ENCODE measurements at places on chromosomes 4 and X. TPM values are rescaled to one million over a fixed set of nuclear protein-coding genes. Genes with fewer than 3 reads are reported as not detected.

DNA sequence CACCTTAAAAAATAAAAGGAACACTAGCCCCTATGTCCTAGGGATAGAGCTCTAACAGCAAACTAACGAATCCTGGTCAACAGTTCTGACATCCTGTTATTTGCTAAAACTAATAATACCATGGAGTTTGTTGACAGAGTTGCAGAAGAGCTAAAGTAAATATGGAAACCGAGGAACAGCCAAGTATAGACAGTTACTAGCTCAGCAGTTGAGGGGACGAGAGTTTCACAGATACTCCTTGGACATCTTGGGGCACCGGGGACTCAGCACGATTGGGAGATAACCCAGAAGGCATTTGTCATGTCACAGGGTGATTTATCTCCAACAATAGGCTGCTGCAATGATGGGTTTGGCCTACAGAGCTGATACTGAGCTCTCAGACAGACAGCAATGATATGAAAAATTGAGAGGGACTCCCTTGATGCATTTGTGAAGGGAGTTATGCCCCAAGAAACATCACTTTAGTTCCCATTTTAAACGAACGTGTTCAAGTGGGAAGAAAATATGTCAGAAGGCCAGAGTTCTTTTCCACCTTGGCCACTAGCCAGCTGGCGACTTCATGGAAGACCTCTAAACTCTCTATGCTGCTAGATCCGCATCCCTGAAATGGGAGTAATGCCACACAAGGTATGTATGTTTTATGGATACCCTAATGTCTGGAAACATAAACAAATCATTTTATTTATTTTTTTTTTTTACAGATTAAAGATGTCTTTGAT, 48.6 kb downstream of the TSC22D3 start:
- H3K27me3 ChIP-seq = no peaks in the 10 kb centered on the region
- H3K4me1 ChIP-seq = peaks cover 5% of the 10 kb centered on the region
- H3K4me3 ChIP-seq = no peak overlapping the region
- H3K27ac ChIP-seq = no peak overlapping the region

- H3K4me1 ChIP-seq = peaks cover 5% of the 10 kb centered on the region
- no peaks in the 10 kb centered on the region for H3K27me3 ChIP-seq
These were observed 302.9 kb upstream of the GATB start for GRCh38 chr4:152063621-152064240.

AR gene
- total RNA-seq = 14.2 TPM

GRCh38 chr4:182126603-182127002, 116.6 kb upstream of the TENM3 start:
- no peaks in the 10 kb centered on the region for H3K4me1 ChIP-seq
- H3K27me3 ChIP-seq = no peaks in the 10 kb centered on the region
- H3K36me3 ChIP-seq = no peaks in the 10 kb centered on the region
- no peak for DNase-seq
- H3K27ac ChIP-seq = no peak overlapping the region

ZIC3 gene
- not detected for total RNA-seq

DNA sequence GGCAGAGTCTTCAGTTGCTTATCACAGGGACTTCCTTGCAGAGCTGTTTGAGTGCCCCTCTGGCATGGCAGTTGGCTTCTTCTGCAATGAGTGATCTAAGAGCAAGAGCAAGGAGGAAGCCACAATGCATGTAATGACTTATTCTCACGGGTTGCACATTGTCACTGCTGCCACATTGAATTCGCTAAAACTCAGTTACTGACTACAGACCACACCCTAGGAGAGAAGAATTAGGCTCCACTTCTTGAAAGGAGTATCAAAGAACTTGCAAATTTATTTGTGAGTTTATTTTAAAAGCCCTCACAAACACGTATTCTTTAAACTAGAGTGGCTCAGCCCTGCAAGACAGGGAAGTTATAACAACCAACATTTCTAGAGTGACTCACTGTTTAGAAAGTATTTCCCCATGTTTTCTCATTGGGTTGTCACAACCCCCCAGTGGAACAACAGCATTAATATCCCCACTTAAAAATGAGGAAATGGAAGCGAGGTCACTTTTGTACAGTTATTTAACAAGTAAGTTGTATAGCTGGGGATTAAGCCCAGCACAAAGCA, 32.4 kb upstream of the RBPJ start:
- no peak for DNase-seq
- H3K4me1 ChIP-seq = peaks cover 22% of the 10 kb centered on the region
- no peaks in the 10 kb centered on the region for H3K36me3 ChIP-seq

- no peaks in the 10 kb centered on the region for H3K4me1 ChIP-seq
- H3K27me3 ChIP-seq = no peaks in the 10 kb centered on the region
- no peak for DNase-seq
- no peak overlapping the region for H3K27ac ChIP-seq
- no peak overlapping the region for H3K4me3 ChIP-seq
These were observed 863.3 kb downstream of the CENPC start for GRCh38 chr4:66681962-66682361.

DNA sequence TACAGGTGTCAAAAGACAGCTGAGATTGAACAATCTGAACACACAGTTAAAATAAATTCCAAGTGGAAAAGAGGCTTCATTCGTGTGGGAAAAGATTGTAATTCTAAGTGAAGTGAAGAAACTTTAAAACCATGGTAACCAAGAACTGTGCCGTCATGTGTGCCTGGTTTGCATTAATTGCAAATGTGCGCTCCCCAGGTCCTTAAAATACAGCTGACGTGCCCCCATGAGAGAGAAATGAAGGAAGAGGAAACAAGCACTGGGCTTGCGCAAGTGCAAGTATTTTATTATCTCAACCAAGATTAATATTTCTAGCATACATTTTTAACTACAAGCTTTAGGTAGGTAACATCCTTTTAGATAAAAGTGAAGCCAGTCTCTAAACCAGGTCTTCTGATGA, 92.5 kb downstream of the PARM1 start:
- no peak overlapping the region for H3K4me3 ChIP-seq
- no peak overlapping the region for H3K27ac ChIP-seq
- no peaks in the 10 kb centered on the region for H3K4me1 ChIP-seq
- H3K36me3 ChIP-seq = 0 out of 2 replicates have a peak, but pooled peaks cover 2% of the 10 kb centered on the region
- H3K27me3 ChIP-seq = no peaks in the 10 kb centered on the region

- H3K4me3 ChIP-seq = no peak overlapping the region
- no peaks in the 10 kb centered on the region for H3K27me3 ChIP-seq
These were observed 75.6 kb downstream of the MAML3 start for GRCh38 chr4:140078366-140078765.

DNA sequence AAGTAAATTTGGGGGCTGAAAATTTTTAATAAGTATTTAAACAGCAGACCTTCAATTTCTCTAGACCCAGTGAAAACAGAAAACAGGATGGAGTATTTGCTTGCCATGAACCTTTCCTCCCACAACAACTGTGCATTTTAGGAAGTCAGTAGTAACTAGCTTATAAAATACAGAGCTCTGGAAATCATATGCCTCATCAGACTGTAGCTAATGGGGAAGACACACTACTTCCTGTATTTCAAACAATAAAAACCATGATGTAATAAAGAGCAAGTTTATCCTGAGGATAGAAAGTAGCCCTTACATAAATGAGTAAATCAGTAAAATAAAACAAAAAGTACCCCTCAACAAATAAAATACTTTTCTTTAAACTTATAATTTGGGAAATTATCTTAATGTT, 280.1 kb upstream of the ZFP42 start:
- H3K27ac ChIP-seq = no peak overlapping the region
- no peaks in the 10 kb centered on the region for H3K36me3 ChIP-seq
- H3K4me1 ChIP-seq = no peaks in the 10 kb centered on the region
- DNase-seq = no peak
- no peak overlapping the region for H3K4me3 ChIP-seq

- no peak for DNase-seq
- H3K27ac ChIP-seq = no peak overlapping the region
- no peaks in the 10 kb centered on the region for H3K36me3 ChIP-seq
- H3K4me3 ChIP-seq = no peak overlapping the region
These were observed 21.4 kb downstream of the CT47C1 start for GRCh38 chrX:119093991-119094735.

GRCh38 chr4:163930086-163930485, 435.6 kb downstream of the TMA16 start:
- no peak for DNase-seq
- H3K27me3 ChIP-seq = no peaks in the 10 kb centered on the region
- no peak overlapping the region for H3K27ac ChIP-seq
- H3K36me3 ChIP-seq = no peaks in the 10 kb centered on the region
- H3K4me1 ChIP-seq = no peaks in the 10 kb centered on the region

- H3K4me1 ChIP-seq = no peaks in the 10 kb centered on the region
- no peaks in the 10 kb centered on the region for H3K36me3 ChIP-seq
- H3K27me3 ChIP-seq = no peaks in the 10 kb centered on the region
- peak; percentile 9 for DNase-seq
- H3K4me3 ChIP-seq = no peak overlapping the region
These were observed 531.8 kb downstream of the GLUD2 start for GRCh38 chrX:121579016-121579760.

DNA sequence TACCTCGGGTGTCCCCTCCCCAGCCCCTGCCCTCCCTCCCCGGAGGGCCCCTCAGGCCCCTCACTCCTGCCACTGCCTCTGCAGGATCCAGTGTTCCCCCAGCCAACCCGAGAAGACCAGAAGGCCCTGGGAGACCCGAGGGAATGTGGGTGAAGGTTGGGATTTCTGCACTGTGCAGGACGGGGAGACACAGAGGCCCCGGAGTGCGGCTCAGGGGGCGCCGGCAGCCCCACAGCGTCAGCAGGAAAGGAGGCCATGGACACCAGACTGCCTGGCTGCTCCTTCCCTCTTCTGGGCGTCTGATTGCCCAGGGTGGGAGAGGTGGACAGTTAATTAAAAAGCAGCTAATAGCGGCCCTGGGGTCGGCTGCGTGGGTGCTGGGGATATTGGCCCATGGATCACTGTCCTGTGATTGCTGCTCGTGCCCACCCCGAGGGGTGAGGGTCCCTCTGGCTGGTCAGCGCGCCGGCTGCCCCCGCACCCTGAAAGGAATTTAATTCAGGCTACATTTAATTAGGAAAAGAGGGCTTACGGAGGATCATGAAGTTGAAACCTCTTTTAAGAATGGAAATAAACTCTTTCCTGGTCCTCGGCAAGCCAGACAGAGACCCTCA, 57.8 kb upstream of the NKX1-1 start:
- peaks cover 6% of the 10 kb centered on the region for H3K27me3 ChIP-seq
- DNase-seq = no peak
- H3K36me3 ChIP-seq = no peaks in the 10 kb centered on the region
- peaks cover 20% of the 10 kb centered on the region for H3K4me1 ChIP-seq
- H3K4me3 ChIP-seq = no peak overlapping the region
- no peak overlapping the region for H3K27ac ChIP-seq

GRCh38 chr4:77264826-77265225, 107.8 kb downstream of the CCNG2 start:
- H3K4me1 ChIP-seq = no peaks in the 10 kb centered on the region
- no peak for DNase-seq
- no peaks in the 10 kb centered on the region for H3K27me3 ChIP-seq
- H3K36me3 ChIP-seq = no peaks in the 10 kb centered on the region

EDNRA gene
- total RNA-seq = 1.1 TPM

- H3K4me1 ChIP-seq = no peaks in the 10 kb centered on the region
- no peaks in the 10 kb centered on the region for H3K36me3 ChIP-seq
- H3K4me3 ChIP-seq = peak overlapping the region; percentile 35
These were observed 615 bp downstream of the NEXMIF start for GRCh38 chrX:74924449-74925224.

DNA sequence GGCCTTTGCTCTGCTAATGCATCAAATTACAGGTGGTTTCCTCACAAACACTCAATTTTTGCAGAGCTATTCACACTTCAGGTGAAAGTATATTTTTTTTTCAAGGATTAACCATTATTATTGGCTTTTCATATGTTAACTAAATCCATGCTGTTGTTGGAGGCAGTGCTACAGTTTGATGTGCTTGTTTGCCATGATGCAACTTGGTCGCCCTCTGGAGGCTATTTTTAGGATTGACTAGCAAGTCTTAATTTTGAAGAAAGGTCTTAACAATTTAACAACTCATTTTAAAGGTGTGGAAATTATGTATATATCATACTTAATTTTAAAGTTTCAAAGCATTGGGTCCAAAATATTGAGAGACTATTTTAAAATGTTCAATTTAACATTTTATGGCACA, 168.8 kb upstream of the FAM47A start:
- DNase-seq = peak; percentile 51
- H3K27me3 ChIP-seq = no peaks in the 10 kb centered on the region
- no peak overlapping the region for H3K27ac ChIP-seq
- no peaks in the 10 kb centered on the region for H3K4me1 ChIP-seq
- no peaks in the 10 kb centered on the region for H3K36me3 ChIP-seq
- H3K4me3 ChIP-seq = no peak overlapping the region

- no peaks in the 10 kb centered on the region for H3K36me3 ChIP-seq
- H3K27ac ChIP-seq = peak overlapping the region; percentile 89
- peak; percentile 90 for DNase-seq
- H3K4me1 ChIP-seq = peaks cover 33% of the 10 kb centered on the region
- no peaks in the 10 kb centered on the region for H3K27me3 ChIP-seq
- no peak overlapping the region for H3K4me3 ChIP-seq
These were observed 71.8 kb downstream of the CHRDL1 start for GRCh38 chrX:110723844-110724243.

GRCh38 chr4:153808175-153808574, 19.3 kb upstream of the SFRP2 start:
- no peak overlapping the region for H3K27ac ChIP-seq
- H3K36me3 ChIP-seq = no peaks in the 10 kb centered on the region
- no peak for DNase-seq
- no peaks in the 10 kb centered on the region for H3K27me3 ChIP-seq
- no peak overlapping the region for H3K4me3 ChIP-seq

- DNase-seq = no peak
- H3K27me3 ChIP-seq = no peaks in the 10 kb centered on the region
- no peak overlapping the region for H3K27ac ChIP-seq
- H3K4me1 ChIP-seq = no peaks in the 10 kb centered on the region
- no peaks in the 10 kb centered on the region for H3K36me3 ChIP-seq
These were observed 1.4 kb downstream of the SEPSECS start for GRCh38 chr4:25158817-25159216.

DNA sequence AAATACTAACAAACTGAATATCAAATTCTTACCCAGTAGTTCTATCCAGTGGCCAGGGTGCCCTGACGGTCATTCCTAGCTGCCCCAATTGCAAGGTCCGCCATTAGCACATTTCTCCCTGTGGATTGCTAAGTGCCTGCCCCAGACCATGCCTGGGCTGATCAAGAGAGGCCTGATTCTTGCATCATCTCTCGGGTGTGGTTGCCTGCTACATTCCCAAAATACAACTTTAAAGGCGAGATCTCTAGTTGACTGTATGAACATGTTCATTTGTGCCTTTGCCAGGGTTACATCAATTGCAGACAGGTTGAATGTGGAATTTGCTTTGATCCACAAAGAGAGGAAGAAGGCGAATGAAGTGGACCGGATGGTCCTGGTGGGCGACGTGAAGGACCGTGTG, 28.0 kb downstream of the PRPS2 start:
- no peak overlapping the region for H3K4me3 ChIP-seq
- H3K4me1 ChIP-seq = no peaks in the 10 kb centered on the region
- no peak overlapping the region for H3K27ac ChIP-seq
- H3K36me3 ChIP-seq = peaks cover 50% of the 10 kb centered on the region
- H3K27me3 ChIP-seq = no peaks in the 10 kb centered on the region

- H3K27ac ChIP-seq = peak overlapping the region; percentile 22
- no peak for DNase-seq
- H3K4me3 ChIP-seq = peak overlapping the region; percentile 27
- H3K36me3 ChIP-seq = no peaks in the 10 kb centered on the region
These were observed 12.2 kb upstream of the AMOT start for GRCh38 chrX:112852851-112853250.

- H3K27ac ChIP-seq = no peak overlapping the region
- DNase-seq = no peak
- no peak overlapping the region for H3K4me3 ChIP-seq
- H3K4me1 ChIP-seq = peaks cover 4% of the 10 kb centered on the region
- no peaks in the 10 kb centered on the region for H3K36me3 ChIP-seq
These were observed 6.8 kb downstream of the METAP1 start for GRCh38 chr4:99002279-99002678.

GRCh38 chr4:4803912-4804296, 55.6 kb upstream of the MSX1 start:
- no peak for DNase-seq
- H3K36me3 ChIP-seq = no peaks in the 10 kb centered on the region
- no peak overlapping the region for H3K27ac ChIP-seq
- no peak overlapping the region for H3K4me3 ChIP-seq
